ENCODE measurements at places on chromosomes 2 and 18.

GRCh38 chr2:172947461-172948153, 128.0 kb upstream of the MAP3K20 start:
- DNase-seq, result no peak

DNA sequence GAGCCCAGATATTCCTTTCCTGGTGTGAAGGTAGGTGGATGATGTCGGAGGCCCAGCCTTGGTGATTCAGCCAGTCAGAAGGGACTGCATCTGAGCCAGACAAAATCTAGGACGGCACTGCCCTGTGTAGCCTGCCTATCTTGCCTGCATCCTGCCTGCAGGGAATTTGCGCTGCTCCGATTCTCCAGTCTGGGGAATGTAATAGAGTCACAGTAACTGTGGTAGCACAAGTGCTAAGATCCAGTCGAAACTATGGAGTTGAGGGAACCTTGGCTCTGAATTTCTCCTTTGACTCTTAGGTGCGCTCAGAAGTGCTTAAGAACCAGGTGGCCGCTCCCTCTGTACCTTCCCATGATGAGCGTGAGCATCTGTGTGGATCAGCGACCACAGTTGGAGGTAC, 15.9 kb downstream of the IL36B start:
- DNase-seq, result no peak

- no peak for DNase-seq
These were observed 86.3 kb downstream of the NDUFA10 start for GRCh38 chr2:239938651-239939486.

- DNase-seq, result no peak
These were observed 13.4 kb downstream of the SPTBN1 start for GRCh38 chr2:54469484-54470053.

GRCh38 chr2:65786007-65786717, 353.8 kb upstream of the SPRED2 start:
- DNase-seq, result no peak

- DNase-seq, result no peak
These were observed 2.0 kb downstream of the RDH14 start for GRCh38 chr2:18558458-18558857.

DNA sequence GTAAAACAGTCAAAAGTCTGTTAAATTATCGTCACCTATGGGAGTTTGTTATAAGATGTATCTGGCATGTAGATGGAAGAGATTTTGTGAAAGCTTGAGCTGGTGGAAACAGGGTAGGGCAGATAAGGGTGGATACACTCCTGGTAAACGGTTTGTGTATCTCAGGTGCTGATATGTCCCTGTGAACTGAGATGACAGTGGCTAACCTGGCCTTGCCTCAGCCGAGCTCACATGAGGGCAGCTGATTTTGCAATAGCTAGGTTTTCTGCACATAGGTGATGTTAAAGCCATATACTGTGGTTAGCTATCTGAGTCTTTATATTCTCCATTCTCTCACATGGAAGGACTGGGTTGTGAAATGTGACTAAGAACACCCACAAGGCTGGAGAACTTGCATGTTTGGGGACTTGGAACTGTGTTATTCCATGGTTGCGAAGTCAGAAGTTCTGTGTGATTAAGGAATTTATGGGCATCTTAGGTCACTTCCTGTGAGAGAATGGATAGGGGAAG, 205.1 kb downstream of the TPGS2 start:
- DNase-seq, result no peak

- no peak for DNase-seq
These were observed 114.9 kb upstream of the MSTN start for GRCh38 chr2:190177249-190178040.

- no peak for DNase-seq
These were observed 383.3 kb downstream of the RBM43 start for GRCh38 chr2:150878356-150878755.

GRCh38 chr2:165587335-165587938, 117.9 kb downstream of the CSRNP3 start:
- no peak for DNase-seq

DNA sequence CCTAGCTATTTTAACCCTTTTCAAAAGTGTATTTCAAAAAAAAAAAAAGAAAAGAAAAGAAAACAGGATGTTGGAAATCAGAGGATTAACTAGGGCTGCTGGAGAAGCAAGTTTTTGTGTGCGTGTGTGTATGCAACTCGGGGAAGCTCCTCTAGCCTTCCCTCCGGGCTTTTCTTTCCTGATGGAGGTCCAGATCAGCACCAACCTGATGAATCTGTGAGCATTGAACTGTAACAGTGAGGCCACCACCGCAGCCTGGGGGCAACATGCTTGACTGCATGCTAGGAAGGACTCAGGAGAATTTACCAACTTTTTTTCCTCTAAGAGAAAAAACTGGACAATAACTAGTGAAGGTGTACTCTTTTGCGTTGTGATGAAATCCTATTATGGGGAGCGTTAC, 2.3 kb downstream of the OBSL1 start:
- DNase-seq, result no peak

- no peak for DNase-seq
These were observed 13.4 kb upstream of the MAP3K2 start for GRCh38 chr2:127400897-127401756.

DNA sequence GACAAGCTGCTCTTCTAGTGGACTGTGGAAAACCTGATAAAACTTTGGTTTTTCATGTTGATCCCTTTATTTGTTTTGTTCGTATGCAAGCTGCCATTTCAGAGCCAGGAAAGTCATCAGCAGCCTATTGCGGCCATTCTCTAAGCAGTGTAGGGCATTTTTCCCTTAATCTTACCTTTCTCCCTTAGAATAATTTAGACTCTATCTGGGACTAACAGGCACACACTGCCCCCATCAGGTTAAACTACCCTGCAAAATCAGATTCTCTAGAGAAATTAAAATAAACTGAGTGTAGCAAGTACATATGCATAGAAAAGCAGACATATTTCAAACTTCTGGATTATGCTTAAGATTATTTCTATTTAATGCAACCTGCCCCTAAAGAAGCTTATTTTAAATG, 347.5 kb downstream of the METTL4 start:
- no peak for DNase-seq

- DNase-seq, result no peak
These were observed 134.5 kb downstream of the NCK2 start for GRCh38 chr2:105879106-105879802.

GRCh38 chr18:50509012-50509411, 50.9 kb upstream of the MAPK4 start:
- no peak for DNase-seq

GRCh38 chr18:49335677-49336076, 124.8 kb downstream of the DYM start:
- no peak for DNase-seq

GRCh38 chr2:16013359-16013911, 73.1 kb downstream of the MYCN start:
- no peak for DNase-seq

DNA sequence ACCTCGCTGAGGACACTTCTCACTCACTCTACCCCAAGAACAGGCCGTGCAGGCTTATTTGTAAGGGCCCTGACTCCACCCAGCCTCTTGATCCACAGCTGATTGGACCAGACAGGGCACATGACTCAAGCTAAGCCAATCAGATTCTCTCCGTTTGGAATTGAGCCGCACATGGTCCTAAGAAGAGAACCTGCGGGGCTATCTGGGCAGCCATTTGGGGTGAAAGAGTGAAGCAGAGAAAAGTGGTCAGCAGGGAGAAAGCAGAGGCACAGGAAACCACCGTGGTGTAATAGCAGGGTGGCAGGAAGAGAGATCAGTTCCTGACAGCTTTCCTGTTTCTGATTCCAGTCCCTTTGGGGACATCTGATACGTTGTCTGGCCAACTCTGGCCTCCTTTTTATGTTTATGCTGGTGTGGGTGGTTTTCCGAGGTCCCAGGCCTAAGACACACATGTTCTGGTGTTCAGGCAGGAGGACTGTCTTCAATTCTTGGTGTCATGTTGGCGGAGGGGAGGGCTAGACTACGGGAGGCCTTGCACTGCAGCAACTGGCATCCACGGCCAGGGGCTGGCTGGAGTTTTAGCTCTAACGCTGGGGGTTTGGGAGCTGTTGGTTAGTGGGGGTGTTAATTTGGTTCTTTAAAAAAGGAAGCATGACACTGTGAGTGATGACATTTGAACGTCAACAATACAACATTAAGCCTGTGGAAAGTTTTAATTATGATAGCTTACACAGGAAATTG, 26.1 kb upstream of the SPTBN1 start:
- DNase-seq, result no peak

DNA sequence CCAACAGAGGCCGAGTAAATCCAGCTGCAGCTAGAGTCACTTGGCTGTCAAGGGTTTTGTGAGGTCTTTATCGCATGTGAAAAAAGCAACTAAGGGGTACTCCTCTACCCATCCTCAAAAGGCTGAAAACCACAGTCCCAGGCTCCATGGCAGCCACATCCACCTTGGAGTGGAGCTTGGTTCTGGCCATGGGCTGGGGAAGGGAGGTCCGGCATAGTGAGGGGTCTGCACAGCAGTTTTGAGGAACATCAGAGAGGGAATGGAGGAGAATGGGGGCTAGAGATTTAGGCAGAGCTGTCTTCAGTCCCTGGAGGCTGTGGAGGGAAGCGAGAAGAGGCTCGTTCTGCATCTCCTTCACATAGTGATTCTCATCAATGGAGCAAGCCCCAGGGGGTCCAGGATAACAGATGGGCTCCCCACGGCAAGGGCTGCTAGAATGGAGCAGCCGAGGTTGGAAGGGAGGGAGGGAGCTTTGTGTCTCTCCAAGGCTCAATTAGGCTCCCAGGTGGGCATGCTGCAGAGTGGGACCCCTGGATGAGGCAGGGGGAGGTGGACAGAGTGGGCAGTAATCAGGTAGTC, 21.0 kb downstream of the MROH2A start:
- no peak for DNase-seq

- no peak for DNase-seq
These were observed 44.4 kb upstream of the TWSG1 start for GRCh38 chr18:9290156-9290555.

DNA sequence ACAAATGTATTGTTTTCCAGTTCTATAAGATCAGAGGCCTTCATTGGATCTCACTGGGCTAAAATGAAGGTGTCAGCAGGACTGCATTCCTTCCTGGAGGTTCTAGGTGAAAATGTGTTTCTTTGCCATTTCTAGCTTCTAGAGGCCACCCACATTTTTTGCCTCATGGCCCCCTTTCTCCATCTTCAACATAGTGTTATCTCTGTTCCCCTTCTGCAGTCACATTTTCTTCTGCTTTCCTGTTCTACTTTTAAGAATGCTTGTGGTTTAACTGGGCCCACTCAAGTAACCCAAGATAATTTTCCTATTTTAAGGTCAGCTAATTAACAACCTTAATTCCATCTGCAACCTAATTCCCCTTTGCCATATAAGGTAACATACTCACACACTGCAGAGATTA, 36.1 kb downstream of the METTL21A start:
- no peak for DNase-seq

DNA sequence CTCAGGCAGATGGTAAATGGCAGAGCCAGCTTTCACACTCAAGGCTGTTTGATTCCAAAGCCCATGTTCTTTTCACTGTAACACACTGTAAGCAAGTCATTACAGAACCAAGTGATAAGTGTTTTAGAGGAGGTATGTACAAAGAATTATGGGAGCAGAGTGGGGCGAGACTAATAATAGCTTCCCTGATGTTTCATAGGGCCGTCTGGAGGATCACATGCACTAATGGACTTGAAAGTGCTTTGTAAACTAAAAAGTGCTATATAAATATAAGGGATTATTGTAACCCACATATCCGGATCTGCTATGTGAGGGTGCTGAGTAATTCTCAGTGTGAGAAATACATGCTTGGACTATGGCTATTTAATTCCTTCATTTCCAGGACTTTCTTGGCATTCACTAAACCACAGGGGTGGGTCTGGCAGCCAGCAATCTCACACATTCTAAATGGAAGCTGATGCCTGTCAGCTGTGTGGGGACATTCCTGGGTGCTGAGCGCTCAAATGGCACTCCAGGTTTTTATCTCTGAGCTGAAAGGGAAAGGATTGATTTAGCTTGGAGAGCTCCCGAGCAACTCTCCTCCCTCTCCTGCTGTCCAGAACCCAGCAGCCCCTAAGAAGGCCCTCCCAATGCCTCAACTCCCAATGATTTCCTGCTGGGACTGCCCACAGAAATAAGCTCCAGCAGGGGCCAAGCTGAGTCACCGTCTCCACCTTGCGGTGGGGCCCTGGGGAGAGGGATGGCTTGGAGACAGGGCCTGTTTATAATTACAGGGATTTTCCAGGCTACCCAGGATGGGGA, 222.8 kb downstream of the SOX11 start:
- no peak for DNase-seq

DNA sequence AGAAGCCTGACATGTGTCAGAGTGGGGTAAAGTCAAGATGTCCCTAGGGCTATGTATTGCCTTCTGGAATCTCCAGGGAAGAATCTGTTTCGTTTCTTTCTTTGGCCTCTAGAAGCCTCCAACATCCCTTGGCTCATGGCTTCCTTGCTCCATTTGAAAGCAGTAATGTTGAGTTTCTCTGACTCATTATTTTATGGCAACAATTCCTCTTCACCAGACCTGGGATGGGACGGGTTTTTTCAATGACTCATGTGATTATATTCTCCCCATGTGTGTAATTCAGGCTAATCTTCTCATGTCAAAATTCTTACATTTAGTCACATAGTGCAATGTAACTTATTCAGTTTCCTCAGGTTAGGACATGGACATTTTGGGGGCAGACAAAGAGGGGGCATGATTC, 1038.6 kb downstream of the CBLN2 start:
- no peak for DNase-seq

GRCh38 chr2:75142081-75142480, 57.2 kb downstream of the TACR1 start:
- no peak for DNase-seq

DNA sequence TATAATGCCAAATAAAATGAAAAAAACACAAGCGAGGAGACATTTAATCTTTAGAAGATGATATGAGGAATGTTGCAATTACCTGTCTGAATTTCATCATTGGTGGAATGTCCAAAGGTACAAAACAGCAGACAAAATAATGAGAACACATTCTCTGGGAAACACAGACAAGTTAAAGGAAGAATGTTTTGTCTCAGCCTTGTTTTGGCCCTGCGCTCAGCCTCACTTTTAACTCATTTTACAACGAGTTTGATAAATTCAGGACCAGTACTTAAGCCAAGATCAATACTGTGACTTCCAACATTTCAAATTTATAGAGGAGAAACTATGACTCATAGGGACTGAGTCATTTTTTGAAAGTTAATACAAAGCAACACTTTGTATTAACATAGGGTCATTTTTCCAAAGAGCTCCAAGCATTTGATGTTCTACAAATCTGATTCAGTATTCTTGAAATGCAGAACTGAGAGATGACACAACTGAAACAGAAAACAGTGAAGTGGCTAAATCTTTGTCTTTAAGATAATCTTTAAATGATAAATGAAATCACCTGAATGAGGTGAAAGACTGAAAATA, 833.2 kb upstream of the CHAC2 start:
- no peak for DNase-seq

- no peak for DNase-seq
These were observed 13.2 kb upstream of the BZW1 start for GRCh38 chr2:200798514-200798913.

- DNase-seq, result no peak
These were observed 52.5 kb downstream of the SATB2 start for GRCh38 chr2:199405241-199405640.

DNA sequence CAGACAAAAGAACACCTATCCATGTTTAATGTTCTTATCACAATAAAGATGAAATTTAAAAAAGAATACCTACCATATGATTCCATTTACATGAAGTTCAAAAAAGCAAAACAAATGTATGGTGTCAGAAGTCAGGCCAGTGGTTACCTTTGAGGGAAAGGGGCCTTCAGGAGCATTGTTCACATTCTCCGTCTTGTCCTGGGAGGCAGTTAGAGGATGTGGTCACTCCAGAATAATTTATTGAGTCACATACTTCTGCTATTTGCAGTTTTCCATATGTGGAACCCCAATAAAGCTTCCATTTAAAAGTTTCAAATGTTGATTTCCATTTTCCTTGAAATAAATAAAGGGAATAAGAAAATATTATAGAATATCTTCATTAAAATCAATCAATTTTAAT, 41.6 kb upstream of the POU3F3 start:
- no peak for DNase-seq
